Right lung (tissue), 10 donors: ENCODE measurements at places on chromosomes 4 and X. TPM values are rescaled to one million over a fixed set of nuclear protein-coding genes. Genes with fewer than 3 reads are reported as not detected.

GRCh38 chr4:3205995-3206394, 43.0 kb upstream of the MSANTD1 start:
- no peak for DNase-seq

DNA sequence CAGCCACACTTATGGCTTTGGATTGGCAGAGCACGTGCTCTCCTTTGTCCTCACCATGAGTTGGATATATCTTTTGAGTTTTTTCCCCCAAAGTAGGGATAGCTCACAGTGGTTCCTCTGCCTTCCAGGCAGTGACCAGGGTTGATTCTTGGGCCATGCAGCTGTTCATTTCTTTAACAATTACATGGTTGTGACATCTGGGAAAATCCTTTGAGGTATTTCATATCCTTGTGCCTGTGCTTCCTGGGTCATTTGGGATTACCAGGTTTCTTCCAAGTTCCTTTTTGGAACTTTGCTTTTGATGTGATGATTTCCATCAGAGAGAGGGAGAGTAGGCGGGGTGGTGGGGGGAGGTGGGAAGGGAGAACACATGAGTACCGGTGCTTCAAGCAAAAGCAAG, 15.6 kb downstream of the BCORL1 start:
- no peak for DNase-seq

DNA sequence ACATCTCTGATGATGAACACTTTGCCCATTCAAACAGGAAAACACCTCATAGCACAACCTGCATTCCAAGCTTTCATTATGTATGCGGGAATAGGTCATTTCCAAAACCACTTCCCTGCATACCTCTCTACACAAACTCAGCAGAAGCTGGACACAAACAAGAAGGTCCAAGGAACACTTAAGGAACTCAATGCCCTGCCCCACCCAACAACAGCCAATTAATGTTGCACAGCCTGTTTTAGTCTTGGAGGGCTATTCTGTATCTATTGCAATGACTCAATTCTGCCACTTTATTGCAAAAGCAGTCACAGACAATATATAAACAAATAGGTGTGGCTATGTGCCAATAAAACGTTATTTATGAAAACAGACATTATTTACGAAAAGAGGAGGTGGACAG, 16.7 kb downstream of the OPHN1 start:
- DNase-seq = no peak

Gene BOD1L1
- 73.9 TPM for polyA plus RNA-seq

DNA sequence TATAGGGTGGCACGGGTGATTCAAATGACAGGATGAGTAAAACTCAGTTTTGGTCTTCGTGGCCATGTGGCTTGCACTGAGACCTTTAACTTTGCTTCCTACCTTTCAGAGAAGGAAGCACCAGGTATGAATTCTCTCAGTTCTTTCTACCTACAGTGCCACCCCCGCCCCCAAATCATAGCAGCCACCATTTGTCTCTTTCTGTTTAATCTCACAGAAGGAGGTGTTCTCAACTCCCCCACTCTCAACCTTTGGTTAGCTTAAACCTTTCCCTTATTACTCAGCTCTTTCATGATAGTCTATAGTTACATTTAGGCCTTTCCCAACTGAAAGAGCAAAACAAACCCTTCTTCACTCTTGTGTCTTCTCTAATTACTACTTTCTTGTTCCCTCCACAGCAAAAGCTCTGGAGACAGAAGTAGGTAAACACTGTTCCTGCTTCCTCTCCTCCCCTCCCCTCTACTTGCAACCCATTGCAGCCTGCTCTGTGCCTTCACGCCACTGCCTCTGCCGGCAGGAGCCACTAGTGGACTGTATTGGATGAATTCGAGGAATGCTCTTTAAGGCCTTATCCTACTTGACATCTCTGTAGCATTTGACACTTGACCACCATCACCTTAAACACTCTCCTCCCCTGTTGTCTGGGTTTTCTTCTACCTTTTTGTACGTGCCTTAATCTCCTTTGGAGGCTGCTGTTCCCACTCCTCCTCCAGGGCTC, 123.7 kb downstream of the AFF1 start:
- DNase-seq = no peak

Gene REPS2
- 14.0 TPM for polyA plus RNA-seq

- DNase-seq = no peak
Observed at GRCh38 chr4:81468678-81469077, 3.0 kb downstream of the RASGEF1B start.

DNA sequence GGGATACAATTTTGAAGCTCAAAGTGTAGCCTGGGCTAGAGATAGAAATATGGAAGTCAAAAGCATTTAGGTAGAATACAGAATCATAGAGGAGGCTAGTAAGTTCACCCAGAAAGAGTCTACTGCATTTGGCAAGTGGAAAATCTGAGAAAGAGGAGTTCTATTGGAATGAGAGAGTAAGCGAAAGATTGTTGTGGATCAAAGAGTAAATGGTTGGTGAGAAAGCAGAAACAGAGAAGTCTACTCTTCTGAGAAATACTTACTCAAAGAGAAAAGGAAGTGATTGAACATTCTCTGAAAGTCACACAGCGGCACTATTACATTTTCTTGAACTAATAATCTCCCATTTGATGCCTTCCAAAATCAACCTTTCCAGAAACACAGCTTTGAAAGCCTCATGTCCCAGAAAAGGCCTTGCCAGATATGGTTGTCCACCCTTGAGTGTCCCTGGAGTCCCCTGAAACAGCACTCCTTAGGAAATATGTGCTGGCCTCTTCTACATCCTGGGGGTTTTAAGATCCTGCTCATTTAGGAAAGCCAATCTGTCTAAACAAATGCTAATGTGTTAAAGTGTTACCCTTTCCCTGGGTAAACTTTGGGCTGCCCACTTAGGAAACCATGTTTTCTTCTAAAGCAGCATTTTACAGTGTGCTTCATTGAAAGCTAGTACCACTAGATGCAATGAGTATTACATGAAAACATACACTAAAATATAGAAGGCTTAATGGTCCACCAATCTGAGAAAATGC, 132.6 kb downstream of the INPP4B start:
- no peak for DNase-seq

Gene OPRPN
- not detected for polyA plus RNA-seq

Gene SCD5
- 38.5 TPM for polyA plus RNA-seq

Gene TLR7
- 0.91 TPM for polyA plus RNA-seq

Gene SSR4
- polyA plus RNA-seq = 153 TPM

DNA sequence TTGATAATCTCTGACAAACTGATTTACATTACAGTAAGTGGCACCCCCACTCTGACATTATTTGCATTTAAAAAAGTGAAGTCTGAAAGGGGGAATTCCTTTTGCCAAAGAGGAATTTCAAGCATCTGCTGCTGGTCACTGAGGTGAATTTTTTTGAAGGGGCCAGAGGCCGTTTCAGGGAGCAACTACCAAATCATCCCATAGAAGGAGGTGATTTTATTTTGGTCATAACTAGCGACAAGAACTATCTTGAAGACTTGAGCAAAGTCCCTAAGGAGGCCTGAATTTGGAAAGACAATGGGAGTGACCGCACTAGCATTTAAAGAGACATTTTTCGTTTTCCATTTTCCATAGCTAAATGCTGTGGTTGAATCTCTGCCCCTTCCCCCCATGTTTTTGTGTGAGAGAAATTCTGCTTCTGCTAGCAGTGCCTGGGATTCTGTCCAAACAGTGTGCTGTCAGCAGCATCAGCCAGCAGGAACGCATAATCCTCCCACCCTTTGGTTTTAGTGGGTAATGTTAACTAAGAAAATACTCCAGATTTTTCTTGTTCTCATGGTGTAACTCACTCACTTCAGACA, 110.1 kb upstream of the MED14 start:
- peak; percentile 67 for DNase-seq
